Central memory CD4-positive, alpha-beta T cell (primary cell): ENCODE measurements at places on chromosomes 5 and 9.

- no peak for DNase-seq
These were observed 315.2 kb upstream of the ACO1 start for GRCh38 chr9:32069169-32069813.

DNA sequence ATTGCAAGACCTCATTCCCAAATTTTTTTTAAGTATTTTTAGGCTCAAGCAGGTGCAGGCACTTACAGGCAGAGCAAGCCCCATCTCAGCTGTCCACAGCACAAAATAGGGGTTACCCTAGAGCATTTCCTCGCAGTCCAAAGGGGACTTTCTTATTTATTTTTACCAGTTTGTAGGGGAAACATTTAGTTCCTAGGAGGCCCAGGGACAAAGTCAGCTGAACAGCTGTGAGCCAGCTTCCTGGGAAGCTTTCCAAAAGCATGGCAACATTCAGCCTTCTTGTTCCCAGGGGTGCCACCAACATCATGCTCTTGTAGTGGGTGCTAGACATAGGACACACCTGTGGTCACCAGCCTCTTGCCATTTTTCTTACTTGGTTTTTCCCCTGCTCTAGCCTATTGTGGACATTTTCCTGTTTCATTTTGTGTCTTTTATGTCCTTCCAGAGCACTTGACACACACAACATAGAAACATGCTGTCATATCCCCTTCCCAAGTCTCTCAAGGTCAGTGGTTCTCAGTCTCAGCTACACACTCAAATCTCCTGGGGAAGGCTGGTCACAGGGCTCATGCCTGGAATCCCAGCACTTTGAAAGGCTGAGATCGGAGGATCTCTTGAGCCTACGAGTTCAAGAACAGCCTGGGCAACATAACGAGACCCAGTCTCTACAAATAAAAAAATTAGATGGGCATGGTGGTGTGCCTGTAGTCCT, 38.2 kb downstream of the HAVCR1 start:
- DNase-seq = no peak

GRCh38 chr5:127292030-127292735, 1.6 kb downstream of the MEGF10 start:
- no peak for DNase-seq

GRCh38 chr5:150298701-150299451, 3.8 kb downstream of the ARSI start:
- no peak for DNase-seq

DNA sequence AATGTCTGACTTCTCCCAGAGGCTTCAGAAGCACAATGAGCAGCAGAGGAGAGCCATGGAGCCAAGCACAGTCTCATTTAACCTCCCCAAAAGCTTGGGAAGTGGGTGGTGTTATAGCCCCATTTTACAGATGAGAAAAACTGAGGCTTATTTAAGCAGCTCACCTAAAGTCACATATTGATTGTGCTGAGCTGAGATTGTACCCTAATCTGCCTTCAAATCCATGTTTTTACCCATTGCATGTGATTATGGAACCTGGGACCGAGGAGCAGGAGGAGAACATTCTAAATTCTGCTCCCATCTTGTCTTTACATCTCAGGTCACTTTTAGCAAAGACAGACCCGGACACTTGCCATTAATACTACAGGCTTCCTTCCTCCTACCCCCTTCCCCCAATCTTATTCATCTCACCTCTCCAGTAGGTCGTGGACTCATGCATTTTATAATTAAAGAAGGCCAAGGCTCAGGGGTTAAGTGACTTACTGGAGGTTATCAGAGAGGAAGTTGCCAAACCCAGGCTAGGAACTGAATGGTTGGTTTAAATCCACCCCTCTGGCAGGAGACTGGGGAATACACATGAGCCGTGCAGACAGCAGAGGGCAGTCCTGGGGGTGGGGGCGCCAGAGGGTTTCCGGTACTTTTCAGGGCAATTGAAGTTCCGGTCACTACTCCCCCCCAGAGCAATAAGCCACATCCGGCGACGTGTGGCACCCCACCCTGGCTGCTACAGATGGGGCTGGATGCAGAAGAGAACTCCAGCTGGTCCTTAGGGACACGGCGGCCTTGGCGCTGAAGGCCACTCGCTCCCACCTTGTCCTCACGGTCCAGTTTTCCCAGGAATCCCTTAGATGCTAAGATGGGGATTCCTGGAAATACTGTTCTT, 51.0 kb upstream of the IL17B start:
- no peak for DNase-seq

DNA sequence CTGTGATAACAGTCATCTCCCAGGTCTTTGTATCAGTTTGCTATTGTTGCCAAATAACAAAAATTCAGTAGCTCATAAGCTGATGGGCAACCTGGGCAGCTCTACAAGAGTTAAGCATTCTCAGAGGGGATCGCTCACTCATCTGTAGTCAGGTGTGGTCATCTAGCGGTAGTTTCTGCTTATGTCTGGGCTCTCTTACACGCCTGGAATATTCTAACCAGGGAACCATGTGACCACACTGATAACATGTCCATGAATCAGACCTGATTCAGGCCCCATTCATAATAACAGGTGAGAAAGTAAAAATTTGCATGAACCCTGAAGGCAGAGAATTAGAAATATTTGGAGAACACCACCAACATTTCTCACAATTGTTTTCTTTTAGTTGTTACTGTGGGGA, 576.1 kb downstream of the SLCO4C1 start:
- DNase-seq = no peak

DNA sequence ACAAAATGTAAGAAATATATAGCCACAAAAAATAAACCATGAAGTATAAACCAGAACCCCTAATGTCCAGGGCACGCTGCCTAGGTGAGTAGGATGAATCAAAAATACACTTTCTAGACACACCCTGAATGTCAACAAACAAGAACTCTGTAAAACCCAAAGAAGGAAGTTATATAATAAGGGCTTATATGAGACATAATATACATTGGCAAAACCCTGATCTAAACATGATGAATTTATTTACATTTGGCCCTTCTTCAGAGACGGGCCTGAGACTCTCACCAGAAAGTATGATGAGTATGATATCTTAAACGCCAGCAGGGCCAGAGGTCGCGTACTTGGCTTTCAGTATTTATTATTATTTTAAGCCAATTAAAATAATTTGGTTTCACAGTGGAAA, 125.1 kb upstream of the FST start:
- DNase-seq = no peak

- DNase-seq = no peak
These were observed 61.1 kb upstream of the SV2C start for GRCh38 chr5:76021936-76022584.

- DNase-seq = no peak
These were observed 26.6 kb downstream of the HABP4 start for GRCh38 chr9:96476591-96476990.

GRCh38 chr5:68225188-68225910, 9.8 kb downstream of the PIK3R1 start:
- DNase-seq = no peak

GRCh38 chr9:122106576-122106975, 13.5 kb upstream of the TTLL11 start:
- no peak for DNase-seq

GRCh38 chr5:143938230-143938629, 126.3 kb downstream of the HMHB1 start:
- no peak for DNase-seq

DNA sequence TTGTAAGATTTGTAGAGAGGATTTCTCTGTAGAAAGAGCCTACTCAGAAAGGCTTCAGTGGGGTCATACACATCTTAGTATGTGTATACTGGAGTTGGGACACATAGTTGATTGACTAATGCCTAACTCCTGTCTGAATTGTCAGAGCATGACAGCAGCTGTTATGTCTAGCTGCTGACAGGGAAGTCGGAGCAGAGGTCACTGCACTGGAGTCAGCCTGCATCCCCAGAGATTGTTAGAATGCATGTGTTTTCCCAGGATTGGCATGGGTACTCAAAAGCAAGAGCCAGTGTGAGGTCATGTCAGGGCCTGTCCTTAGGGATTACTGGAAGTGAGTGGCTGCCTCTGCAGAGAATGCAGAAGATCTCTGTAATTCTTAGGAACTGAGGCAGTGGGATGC, 82.7 kb downstream of the ITGA1 start:
- no peak for DNase-seq
